ENCODE measurements at places on chromosomes 12 and 14.

GRCh38 chr12:80325167-80325959 is 118.7 kb upstream of the PTPRQ start:
- no peak for DNase-seq

- no peak for DNase-seq
Measured at GRCh38 chr12:124564232-124564958, 3.0 kb downstream of the NCOR2 start.

GRCh38 chr14:95484296-95484695 is 32.2 kb downstream of the SYNE3 start:
- no peak for DNase-seq

DNA sequence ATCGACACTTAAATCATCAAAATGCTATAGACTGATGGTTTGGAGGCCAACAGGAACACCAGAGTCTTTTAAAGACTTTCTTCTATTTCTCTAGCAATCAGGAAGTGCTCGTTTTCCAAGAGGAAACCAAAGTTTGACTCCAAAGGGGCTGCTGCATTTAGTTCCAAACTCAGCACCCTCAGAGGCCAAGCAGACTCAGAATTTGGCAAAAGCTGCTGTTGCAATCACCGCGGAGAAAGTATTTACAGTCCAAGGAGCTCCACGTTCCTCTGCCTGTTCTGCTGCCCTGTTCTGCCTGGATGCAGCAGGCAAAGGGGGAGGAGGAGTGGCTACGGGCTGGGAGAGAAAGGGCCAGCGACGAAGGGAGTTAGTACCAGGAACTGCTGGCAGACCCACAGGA is 325.1 kb downstream of the BCL11B start:
- DNase-seq: no peak

DNA sequence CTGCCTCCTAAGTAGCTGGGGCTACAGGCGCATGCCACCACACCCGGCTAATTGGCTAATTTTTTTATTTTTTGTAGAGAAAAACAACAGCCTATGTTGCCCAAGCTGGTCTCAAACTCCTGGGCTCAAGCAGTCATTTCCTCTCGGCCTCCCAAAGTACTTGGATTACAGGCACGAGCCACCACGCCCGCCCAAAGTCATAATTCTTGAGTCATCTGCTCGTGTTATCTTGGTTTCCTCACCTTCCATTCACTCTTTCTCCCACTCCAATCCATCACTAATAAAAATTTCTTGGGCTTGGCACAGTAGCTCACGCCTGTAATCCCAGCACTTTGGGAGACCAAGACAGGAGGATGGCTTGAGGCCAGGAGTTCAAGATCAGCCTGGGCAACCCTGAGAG is 32.0 kb downstream of the ITGA7 start:
- no peak for DNase-seq

DNA sequence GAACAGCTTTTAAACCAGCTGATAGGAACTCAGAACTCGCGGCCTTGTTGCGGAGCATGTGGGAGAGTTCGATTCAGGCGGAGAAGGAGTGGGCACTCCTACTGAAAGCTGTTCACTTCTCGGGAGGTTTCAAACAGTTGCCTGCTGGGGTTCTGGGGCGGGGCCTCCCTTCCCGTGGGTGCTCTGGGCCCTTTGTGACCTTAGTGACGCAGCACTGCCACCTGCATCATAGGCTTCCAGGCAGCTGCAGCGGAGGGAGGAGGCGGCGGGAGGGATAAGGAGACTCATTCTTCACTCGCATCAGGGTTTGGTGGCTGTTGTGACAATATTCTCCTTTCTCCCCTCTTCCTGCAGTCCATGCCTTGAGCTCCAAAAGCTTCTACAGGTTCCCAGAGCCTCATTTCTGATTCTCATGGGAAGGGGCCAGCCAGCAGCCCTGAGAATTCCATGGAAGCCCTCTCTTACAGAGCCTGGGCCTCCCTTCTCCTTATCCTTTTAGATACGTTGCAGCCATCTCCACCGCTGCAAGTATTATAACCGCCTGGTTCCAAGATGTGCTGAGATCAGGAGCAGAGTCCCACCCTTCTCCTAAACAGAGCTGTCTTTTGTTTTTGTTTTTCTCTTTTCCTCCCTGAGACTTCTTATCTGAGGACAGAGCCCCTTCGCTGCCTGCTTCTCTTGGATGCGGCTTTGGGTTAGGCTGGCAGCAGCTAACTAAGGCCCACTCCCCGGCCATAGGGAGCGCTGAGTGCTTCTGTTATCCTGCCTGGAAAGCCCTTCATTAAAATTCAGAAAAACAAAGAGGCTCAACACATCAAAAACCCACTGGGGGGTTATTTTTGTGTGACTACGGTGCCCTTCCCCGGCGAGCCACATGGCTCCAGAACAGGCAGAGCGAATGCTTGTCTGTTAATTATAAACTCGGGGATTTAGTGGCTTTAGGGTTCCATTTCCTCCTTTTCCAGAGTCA is 67.6 kb upstream of the GPATCH2L start:
- DNase-seq: no peak

GRCh38 chr12:727321-727720 is 25.1 kb upstream of the WNK1 start:
- DNase-seq: no peak

DNA sequence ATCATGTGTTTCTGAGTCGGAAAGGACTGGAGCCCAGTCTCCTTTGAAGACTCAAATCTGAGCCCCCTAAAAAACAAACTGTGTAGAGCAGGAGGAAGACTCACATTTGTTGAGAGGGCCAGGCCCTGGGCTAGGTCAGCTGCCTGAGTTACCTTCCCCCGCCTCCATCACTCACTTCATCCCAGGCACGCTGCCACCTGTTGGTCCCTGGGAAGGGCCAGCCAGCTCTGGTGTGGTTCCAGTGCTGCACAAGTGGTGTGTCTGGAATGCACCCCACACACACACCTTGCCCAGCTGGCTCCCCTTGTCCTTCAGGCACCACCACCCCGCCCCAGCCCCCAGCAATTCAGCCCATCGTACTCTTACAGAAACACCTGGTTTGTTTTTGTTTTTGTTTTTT is 9.0 kb downstream of the MVK start:
- DNase-seq: no peak

DNA sequence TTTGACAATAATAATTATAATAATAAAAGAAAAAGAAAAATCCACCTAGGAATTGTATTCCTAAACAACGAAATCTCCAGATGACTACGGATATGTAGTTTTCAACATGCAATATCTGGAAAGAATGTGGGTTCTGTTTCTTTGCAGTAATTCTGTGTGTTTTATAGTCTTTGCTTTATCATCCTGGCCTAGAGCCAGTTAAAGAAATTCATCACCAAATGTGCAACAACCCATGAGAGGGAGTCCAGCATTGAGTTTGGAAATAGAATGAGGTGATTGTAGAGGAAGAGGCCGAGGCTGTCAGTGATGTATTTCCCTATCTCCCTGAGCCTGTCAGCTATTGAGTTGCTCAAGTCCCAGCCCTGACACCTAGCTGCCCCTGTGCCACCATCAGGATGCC is 200.5 kb upstream of the DCN start:
- no peak for DNase-seq

- DNase-seq: no peak
Measured at GRCh38 chr12:10131111-10131690, 1.2 kb upstream of the CLEC7A start.

DNA sequence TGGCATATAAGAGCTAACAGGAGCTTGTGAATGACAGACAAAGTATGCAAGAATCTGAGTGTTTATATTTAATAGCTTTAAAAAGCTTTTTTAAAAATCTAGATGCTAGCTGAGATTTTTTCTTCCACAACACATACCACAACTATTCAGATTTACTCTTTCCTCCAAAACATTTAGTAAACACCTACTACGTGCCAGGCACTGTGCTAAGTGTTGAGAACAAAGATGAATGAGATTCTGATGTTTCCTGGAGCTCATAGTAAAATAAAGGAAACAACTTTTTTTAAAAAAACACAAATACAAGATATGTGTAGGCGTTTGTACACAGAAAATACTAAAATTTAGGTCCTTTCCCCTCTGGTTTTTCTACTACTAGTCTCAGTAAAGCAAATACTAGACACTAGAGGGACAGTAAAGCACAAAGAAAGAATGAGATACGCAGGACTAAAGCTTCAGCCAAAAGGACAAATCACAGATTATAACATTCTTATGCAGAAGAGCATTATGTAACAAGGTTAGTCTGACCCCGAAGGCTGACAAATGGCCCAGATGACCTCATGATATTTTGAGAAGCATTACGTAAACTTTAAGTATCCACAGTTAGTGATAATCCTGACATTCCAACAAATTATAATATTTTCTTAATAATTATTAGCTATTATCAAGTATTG is 78.6 kb upstream of the PAWR start:
- no peak for DNase-seq

GRCh38 chr12:44036875-44037443 is 201.1 kb downstream of the TMEM117 start:
- DNase-seq: no peak

- no peak for DNase-seq
Measured at GRCh38 chr14:87255058-87255457, 737.9 kb downstream of the GALC start.

DNA sequence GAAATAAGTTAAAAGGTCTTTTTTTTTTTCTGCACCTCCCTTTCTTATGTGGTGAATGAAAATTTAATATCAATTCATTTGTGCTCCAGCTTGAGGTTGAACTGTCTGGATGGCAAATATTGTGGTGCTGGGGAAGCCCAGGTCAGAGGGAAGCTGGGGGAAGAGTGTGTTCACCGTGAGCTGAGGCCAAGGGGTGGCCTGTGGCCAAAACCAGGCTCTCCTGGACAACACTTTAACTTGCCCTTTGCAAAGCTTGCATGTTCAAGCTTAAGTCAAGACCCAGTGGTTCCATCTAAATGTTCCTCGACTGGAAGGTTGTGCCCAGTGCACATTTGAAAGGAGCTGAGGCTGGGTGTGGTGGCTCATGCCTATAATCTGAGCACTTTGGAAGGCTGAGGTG is 28.8 kb downstream of the DRAM1 start:
- DNase-seq: no peak

- DNase-seq: no peak
Measured at GRCh38 chr12:124374567-124374966, 79.7 kb downstream of the RFLNA start.

- DNase-seq: no peak
Measured at GRCh38 chr14:78253986-78254385, 83.8 kb downstream of the NRXN3 start.

- DNase-seq: no peak
Measured at GRCh38 chr12:108641446-108642268, 8.0 kb upstream of the SELPLG start.

GRCh38 chr14:22474730-22475351 is 114.2 kb downstream of the DAD1 start:
- DNase-seq: no peak

- peak; percentile 28 for DNase-seq
Measured at GRCh38 chr14:80850197-80850814, 91.2 kb downstream of the CEP128 start.

DNA sequence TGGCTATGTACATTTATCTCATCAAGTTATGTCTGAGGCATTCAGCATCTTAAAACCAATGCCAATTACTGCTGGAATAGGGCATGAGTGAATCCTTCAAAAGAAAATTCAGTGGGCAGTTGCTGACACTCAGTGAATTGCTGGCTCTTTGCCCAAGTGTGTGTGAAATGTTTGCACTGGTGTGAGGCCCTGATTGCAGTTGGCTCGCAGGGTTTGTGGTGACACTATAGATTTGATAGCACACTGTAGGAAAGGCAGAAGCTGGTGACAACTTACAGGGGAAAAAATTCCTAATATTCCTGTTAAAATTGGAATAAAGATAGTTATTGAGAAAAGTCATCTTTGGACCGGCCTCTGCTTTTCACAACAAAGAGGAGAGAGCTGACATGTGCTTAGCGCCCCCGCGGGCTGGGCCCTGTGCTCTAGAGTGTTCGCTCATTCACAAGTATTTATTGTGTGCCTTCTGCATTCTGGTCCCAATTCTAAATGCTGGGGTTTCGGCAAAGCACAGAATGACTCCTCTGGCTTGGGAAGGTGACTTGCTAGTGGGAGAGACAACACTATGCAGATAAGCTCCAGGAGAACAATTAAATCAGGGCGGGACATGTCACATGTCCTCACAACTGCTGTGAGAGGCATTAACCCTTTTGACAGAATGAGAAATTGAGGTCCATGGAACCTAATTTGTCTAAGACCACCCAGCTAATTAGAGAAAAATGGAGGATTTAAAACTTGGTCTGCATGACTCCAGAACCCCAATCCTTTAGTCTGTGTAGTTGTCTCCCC is 418.7 kb downstream of the NPAS3 start:
- peak; percentile 29 for DNase-seq

Measured in NCI-H1092 treated with DMSO at 0.1 percent for 48 hours (cell line).